IMR-90 (cell line): ENCODE measurements at places on chromosomes 4 and X.

DNA sequence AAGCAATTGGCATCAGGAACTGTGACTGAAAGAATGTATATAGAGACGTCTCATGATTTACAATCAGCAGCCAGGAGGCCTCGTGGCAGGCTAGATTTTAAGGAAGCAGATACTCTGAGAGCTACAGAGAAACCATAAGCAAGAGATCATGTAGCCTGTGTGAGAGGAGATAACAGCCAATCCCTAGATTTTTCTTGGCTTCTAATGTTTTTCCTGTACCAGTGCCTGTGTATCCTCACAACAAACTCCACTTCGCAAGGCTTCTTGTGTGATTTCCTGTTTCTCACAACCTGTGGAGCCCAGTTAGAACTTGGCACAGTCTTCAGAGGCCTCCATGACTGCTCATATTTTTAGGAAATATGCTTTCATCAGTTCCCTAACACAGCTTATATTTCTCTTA, 147.9 kb downstream of the PTCHD1 start:
- no peak for DNase-seq

DNA sequence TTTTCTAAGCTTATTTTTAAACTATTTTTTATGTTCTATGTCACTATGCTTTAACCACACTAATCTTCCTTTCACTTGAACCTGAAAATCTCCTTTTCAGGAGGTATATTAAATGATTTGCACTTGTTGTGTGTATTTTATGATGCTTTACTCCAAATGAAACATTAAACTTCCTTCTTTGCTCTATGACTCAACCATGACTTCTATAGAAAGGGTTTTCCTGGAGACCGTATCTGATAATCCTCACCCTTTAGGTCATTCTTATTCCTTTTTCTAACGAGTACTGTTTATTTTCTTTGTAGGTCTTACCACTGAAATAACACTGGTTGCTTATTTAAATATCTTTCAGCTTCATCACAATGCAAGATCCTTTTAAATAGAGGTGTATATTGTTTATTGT, 1163.2 kb downstream of the PCDH18 start:
- peak; percentile 26 for DNase-seq

GRCh38 chrX:143873343-143873742, 10.5 kb upstream of the UBE2NL start:
- DNase-seq, result no peak

- no peak for DNase-seq
Measured at GRCh38 chr4:150477869-150478268, 104.1 kb upstream of the MAB21L2 start.
